ENCODE measurements at places on chromosomes 16 and 17. TPM values are rescaled to one million over a fixed set of nuclear protein-coding genes. Genes with fewer than 3 reads are reported as not detected.
A peak's percentile ranks its signal among the peaks of the same experiment; 100 is the strongest.

GRCh38 chr16:87550495-87550961 is 51.8 kb upstream of the JPH3 start:
- no peaks in the 10 kb centered on the region for H3K36me3 ChIP-seq
- no peak overlapping the region for H3K27ac ChIP-seq
- peaks cover 62% of the 10 kb centered on the region for H3K27me3 ChIP-seq
- H3K4me1 ChIP-seq = peaks cover 3% of the 10 kb centered on the region
- peak; percentile 46 for DNase-seq
- H3K4me3 ChIP-seq = no peak overlapping the region

DNA sequence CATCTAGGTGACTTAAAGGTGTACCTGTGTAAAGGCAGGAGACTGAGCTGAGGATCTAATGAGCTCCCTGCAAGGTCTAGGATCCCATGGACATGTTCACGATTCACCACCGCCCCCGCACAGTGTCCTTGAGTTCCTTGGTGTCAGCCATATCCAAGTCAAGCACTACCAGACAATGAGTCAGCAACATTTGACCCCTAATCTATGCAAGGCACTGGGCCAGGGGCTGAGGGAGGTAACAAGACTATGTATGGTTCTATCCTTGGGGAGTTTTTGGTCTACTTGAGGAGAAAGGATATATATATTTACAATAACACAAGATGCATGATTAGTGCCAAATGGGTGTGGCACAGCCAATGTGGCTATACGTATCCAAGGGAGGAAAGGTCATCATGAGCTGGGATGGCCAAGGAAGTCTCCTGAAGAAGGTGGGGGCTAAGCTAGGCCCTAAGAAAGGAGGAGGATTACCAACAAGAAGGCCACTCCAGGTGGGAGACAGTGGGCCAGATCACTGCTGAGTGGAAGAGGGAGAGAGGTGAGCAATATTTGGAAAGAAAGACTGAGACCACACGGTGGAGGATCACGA is 35.0 kb downstream of the ITGB3 start:
- H3K36me3 ChIP-seq = peaks cover 53% of the 10 kb centered on the region
- H3K27ac ChIP-seq = no peak overlapping the region
- no peak overlapping the region for H3K4me3 ChIP-seq
- no peaks in the 10 kb centered on the region for H3K27me3 ChIP-seq
- no peak for DNase-seq

GRCh38 chr17:74574489-74575142 is 7.3 kb upstream of the CD300H start:
- H3K27ac ChIP-seq = no peak overlapping the region
- no peaks in the 10 kb centered on the region for H3K4me1 ChIP-seq
- no peak for DNase-seq
- H3K36me3 ChIP-seq = no peaks in the 10 kb centered on the region

GRCh38 chr17:48725288-48726064 is 2.5 kb downstream of the PRAC2 start:
- H3K27me3 ChIP-seq = peaks cover 100% of the 10 kb centered on the region
- peak overlapping the region; percentile 23 for H3K4me3 ChIP-seq
- H3K36me3 ChIP-seq = no peaks in the 10 kb centered on the region
- H3K4me1 ChIP-seq = peaks cover 42% of the 10 kb centered on the region
- no peak overlapping the region for H3K27ac ChIP-seq
- DNase-seq = no peak

DNA sequence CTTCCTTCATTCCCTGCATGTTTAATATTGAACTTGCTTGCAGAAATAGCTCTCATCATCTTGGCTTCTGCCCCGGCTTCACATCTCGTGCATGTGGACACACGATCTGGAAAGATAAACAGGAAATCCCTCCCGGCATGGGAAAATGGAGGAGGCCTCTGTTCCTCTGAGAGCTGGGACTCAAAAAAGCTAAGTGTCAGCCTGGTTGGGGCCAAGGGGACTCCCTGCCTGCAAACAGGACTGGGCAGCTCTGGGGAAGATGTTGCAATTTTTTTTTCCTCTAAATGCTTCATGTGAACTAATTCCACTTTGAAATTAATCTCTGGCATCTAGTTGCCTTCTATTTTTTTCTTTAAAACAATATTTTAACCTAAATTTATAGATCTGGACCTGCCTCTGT is 24.8 kb downstream of the ITPRIPL2 start:
- H3K27me3 ChIP-seq = peaks cover 9% of the 10 kb centered on the region
- no peaks in the 10 kb centered on the region for H3K36me3 ChIP-seq
- peak; percentile 71 for DNase-seq
- no peak overlapping the region for H3K4me3 ChIP-seq
- peaks cover 54% of the 10 kb centered on the region for H3K4me1 ChIP-seq

- peak overlapping the region; percentile 48 for H3K4me3 ChIP-seq
- no peak overlapping the region for H3K27ac ChIP-seq
- no peaks in the 10 kb centered on the region for H3K36me3 ChIP-seq
- peaks cover 9% of the 10 kb centered on the region for H3K4me1 ChIP-seq
These were observed 11.3 kb upstream of the DCAF7 start for GRCh38 chr17:63538693-63539595.

GRCh38 chr16:7408700-7409365 is 76.2 kb downstream of the RBFOX1 start:
- H3K36me3 ChIP-seq = no peaks in the 10 kb centered on the region
- no peak for DNase-seq
- H3K27ac ChIP-seq = no peak overlapping the region
- no peaks in the 10 kb centered on the region for H3K27me3 ChIP-seq
- H3K4me1 ChIP-seq = peaks cover 34% of the 10 kb centered on the region

DNA sequence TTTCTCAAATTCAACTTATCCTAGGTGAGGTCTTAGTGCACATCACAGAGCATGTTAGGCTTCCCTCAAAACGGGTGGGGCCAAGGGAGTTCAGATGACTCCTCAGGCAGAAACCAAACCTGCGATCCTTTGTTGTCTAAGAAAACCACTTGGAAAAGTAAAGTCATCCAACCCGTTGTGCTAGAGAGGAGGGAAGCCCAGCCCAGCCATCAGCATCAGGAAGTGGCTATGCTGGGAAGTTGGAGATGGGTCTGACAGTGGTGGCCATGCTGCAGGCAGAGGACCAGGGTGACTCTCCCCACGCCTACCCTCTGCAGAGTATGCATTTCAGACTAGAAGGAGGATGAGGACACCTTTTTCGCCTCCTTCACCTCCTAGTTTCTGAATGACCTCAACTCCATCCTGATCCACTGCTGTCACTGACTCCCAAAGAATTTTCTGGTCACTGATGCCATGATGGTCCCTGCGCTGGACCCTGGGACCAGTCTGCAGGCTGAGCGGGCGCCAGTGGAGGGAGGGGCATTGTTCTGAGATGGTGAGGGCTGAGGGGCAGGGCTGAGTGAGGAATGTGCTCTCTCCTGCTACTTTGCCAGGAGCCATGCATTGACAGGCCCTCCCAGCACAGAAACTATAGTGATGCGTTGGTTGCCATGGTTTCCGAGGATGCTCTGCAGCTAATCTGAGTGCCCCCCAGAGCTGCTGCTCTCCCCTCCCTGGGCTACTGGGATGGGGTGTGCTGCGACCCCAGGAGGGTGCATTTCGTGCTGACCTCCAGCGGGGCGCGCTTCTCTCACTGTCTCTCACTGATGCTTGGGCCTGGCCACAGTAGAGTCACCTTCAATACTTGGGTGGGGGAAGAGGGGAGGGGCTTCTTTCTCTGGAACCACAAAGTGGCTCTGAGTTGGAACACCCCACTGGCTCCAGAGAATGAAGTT is 20.4 kb downstream of the ALOX12B start:
- H3K36me3 ChIP-seq = no peaks in the 10 kb centered on the region
- H3K4me1 ChIP-seq = peaks cover 9% of the 10 kb centered on the region
- H3K27me3 ChIP-seq = peaks cover 80% of the 10 kb centered on the region

DNA sequence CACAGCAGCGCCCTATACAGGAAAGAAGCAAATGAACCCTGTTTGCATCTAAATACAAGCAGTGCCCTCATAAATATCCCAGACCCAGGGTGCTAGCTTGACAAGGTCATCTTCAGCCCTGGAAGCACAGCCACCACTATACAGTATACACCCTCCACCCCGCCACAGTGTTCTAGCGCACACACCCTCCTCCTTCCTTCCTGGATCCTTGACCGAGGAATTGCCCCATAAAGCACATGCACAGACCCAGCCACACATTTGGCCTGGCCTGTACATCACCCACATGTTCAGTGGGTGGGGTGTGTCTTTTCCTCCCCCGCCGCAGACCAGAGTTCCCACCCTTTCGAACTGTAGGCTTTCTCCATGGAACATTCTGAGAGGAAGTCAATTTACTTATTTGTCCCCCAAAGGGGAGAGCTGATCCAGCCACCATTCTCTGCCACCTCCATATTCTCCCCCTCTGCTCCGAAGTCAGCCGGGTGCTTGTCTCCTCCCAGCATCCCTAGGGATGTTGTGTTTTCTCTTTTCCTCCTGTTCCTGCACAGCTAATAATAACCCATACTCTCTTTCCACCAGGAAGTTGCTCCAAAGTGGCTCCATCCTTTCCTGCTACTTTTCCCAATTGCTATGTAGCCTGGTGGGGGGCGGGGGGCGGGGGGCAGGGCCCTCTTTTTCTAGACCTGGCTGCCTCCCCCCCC is 6.6 kb downstream of the ABI3 start:
- H3K36me3 ChIP-seq = no peaks in the 10 kb centered on the region
- peak; percentile 63 for DNase-seq
- H3K4me1 ChIP-seq = peaks cover 71% of the 10 kb centered on the region
- H3K27me3 ChIP-seq = peaks cover 44% of the 10 kb centered on the region
- peak overlapping the region; percentile 90 for H3K27ac ChIP-seq

- H3K4me3 ChIP-seq = no peak overlapping the region
- no peak for DNase-seq
- peaks cover 55% of the 10 kb centered on the region for H3K27me3 ChIP-seq
These were observed 29.5 kb downstream of the TNFRSF13B start for GRCh38 chr17:16942141-16943031.

DNA sequence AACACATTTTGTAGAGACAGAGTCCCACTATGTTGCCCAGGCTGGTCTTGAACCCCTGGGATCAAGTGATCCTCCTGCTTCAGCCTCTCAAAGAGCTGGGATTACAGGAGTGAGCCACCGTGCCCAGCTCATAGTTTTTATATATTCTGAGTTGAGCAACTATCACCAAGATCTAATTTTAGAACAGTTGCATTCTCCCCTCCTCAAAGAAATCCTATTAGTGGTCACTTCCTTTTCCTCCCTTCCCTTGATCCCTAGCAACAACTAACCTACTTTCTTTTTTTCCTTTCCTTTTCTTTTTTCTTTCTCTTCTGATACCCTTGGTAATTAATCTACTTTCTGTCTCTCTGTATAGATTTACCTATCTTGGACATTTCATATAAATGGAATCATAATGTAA is 61.5 kb upstream of the B4GALNT2 start:
- H3K27me3 ChIP-seq = peaks cover 79% of the 10 kb centered on the region
- H3K36me3 ChIP-seq = no peaks in the 10 kb centered on the region

GRCh38 chr17:50209472-50210239 is 8.2 kb upstream of the COL1A1 start:
- peak overlapping the region; percentile 84 for H3K27ac ChIP-seq
- no peaks in the 10 kb centered on the region for H3K36me3 ChIP-seq
- H3K27me3 ChIP-seq = peaks cover 65% of the 10 kb centered on the region

DNA sequence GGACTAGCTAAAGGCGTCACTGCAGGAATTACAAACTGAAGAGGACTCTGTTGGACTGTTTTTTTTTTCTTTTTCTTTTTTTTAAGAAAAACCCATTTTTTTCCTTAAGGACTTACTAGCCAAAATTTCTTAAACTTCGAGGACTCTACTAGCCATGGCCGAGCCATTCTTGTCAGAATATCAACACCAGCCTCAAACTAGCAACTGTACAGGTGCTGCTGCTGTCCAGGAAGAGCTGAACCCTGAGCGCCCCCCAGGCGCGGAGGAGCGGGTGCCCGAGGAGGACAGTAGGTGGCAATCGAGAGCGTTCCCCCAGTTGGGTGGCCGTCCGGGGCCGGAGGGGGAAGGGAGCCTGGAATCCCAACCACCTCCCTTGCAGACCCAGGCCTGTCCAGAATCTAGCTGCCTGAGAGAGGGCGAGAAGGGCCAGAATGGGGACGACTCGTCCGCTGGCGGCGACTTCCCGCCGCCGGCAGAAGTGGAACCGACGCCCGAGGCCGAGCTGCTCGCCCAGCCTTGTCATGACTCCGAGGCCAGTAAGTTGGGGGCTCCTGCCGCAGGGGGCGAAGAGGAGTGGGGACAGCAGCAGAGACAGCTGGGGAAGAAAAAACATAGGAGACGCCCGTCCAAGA is 878 bp downstream of the HEXIM1 start:
- H3K27ac ChIP-seq = peak overlapping the region; percentile 96
- H3K4me1 ChIP-seq = peaks cover 80% of the 10 kb centered on the region
- H3K4me3 ChIP-seq = peak overlapping the region; percentile 87
- no peaks in the 10 kb centered on the region for H3K36me3 ChIP-seq
- DNase-seq = peak; percentile 88

MLYCD gene
- total RNA-seq = 50.4 TPM

CRK gene
- total RNA-seq = 37.5 TPM

EPX gene
- not detected for total RNA-seq
